ENCODE measurements at places on chromosomes 6 and 20.

DNA sequence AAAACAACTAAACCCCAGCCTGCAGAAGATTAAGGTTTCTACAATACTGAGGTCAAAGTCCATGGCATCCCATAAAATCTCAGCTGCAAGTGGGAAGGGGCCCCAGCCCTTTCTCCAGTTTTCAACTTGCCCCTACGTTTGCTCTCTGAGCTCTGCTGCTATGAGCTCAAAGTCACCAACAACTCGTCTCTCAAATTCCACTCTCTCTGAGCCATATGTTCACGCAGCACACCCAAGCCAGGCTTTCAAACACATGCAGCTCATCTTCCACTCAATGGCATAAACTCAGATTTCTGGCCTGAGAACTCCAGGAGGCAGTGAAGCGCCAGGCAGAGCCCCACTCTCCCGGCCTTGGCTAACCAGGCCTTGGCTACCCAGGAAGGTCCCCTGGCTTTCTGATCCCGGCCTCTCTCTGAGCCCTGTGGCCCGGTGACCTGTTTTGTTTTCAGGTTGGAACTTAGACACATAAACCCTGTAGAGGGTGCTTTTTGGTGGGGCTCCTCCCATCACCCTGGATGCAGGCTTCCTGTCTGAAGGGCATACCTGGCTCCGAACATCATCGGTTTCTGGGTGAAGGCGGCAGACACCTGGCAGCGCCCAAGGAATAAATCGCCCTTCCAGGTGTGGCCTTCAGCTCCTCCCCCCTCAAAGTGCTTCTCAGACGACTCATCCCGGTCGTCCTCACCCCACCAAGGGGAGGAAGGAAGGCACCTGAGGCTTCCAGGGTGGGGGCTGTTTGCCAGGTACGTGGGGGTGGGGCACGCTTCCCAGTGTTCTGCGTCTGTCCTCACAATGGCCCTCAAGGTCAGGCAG, 12.4 kb downstream of the SLC22A23 start:
- DNase-seq, result no peak

DNA sequence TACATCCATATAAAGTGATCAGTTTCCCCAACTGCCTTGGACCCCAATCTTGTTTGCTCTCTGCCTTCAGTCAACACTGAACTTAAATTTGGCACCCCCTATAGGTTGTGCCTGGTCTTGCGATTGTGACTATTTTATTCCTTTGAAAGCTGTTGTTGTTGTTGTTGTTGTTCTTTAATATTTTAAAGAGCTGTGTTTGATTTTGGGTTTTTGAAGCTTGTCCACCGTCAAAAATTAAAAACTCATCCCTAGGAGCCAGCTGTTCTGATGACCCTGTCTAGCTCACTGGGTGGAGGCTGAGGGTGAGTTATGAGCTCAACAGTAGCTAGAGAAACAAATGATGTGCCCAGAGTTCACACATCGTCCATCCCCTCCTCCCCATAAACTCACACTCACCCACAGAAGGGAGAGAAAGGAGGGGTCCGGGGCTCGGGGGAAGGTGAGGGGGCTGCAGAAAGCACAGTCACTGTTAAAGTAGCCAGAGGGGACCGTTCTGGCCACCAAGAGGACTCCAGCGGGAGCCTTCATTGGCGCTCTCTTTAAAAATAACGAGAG, 4.0 kb downstream of the SIM1 start:
- DNase-seq, result no peak

DNA sequence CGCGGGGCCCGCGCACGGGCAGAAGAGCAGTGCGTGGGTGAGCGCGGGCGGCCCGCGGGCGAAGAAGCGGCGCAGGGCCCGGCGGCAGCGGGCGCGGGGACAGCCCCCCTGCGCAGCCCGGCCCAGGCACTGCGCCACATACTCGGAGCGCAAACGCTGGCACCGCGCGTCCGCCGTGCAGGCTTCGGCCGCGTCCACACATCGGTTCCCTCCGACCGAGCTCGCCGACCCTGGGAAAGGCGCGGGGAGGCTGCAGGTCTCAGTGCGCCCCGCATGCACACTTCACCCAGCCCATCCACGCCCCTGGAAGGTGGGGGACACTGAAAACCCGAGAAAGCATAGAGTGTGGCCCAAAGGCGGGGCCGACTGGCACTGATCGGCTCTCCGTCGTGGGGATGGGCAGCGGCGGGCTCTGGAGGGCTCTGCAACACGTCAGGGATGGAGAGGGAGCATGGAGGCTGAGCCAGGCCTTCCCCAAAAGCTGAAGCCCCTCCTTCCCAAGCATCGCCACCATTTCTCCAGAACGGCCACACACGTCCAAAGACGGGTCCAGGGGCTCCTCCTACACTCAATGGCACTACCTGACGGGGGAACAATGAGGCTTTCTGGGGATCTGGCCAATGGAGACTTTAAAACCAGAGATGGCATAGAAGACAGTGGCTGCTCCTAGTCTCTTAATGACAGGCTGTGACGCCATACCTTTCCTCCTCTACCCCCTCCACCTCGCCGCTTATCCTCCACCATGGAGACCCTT, 2.0 kb downstream of the GFRA4 start:
- DNase-seq, result no peak

GRCh38 chr6:101399616-101400162, 6.2 kb downstream of the GRIK2 start:
- no peak for DNase-seq

- no peak for DNase-seq
Observed at GRCh38 chr6:92281571-92282076, 1137.7 kb downstream of the EPHA7 start.

DNA sequence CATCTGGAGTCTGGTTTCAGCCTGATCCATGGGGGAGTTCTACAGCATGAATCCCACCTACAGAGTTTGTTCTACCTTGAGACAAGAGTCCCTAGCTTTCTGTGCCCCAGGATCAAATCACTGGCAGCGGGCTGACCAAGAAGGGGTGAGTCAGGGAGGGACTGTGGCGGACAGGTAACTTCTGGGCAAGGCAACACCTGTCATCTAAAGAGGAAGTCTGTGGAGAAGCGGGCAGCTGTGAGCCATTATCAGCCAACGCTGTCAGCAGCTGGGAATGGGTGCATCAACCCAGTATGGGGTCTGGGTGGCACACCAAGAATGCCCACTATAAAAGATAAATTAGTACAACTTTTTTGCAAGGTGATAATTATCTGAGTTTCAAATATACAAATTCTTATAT, 45.9 kb downstream of the UBE3D start:
- no peak for DNase-seq

All from activated T-helper 1 cell treated with anti-CD3 and anti-CD28 coated beads, Interleukin-2, amount 50 U/mL, for 16 hours (primary cell).